Fibroblast of the conjunctiva (primary cell): ENCODE measurements at places on chromosomes 6 and 20.

- no peak for DNase-seq
Observed at GRCh38 chr6:24936641-24937317, 1.0 kb upstream of the RIPOR2 start.

DNA sequence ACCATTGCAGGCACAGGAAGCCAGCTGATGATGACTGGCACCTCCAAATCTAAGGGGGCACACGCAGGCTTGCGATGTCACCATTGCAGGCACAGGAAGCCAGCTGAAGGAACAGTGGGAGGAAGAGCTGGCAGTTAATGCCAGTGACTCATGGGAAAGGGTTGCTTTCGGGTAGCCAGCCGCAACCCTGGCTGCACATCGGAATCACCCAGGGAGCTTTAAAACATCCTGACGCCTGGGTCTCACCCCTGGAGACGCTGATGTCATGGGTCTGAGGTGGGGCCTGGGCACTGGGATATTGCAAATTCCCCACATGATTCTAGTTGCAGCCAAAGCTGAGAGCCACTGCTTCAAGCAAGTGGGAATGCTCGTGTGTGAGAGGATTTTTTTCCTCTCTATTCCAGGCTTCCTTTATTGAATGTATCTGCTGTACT lies 16.1 kb upstream of the CCN6 start:
- DNase-seq, result peak; percentile 60

- DNase-seq, result no peak
Observed at GRCh38 chr6:170446841-170447560, 106.1 kb downstream of the PSMB1 start.

DNA sequence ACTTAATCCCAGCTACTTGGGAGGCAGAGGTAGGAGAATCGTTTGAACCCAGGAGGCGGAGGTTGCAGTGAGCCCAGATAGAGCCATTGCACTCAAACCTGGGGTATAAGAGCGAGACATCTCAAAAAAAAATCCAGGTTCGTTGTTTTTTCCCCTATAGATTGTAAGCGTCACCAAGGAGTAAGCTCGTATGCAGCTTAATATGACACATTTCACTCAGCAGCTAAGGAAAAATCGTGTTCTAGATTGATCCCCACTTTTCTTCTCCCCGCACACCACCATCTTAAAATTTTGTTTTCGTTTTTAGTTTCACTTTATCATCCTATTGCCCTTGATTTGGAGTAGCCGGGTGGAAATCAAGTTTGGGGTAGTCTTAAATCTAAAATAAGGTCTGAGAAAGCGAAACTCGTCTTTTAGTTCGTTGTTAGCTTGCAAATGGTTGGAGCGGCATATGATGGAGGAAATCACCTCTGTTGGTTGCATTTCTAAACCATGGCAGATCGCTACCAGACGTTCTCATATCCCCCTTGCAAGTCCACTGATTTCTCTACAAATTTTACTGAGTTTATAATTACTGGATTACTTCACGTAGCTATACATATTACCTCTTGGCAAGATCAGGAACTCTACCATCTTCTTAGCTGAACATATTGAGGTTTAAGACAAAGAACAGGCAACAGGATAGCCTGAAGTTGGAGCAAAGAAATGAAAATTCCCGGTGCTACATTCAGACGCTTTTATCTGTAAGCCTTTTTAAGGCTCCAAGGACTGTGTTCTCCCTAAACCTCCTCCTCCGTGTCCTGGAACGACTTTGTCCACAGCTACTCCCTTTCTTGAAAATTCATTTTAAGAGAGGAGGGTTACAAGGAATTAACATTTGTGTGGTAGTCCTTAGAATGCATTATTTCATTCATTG lies 91.1 kb upstream of the BTN3A2 start:
- no peak for DNase-seq

DNA sequence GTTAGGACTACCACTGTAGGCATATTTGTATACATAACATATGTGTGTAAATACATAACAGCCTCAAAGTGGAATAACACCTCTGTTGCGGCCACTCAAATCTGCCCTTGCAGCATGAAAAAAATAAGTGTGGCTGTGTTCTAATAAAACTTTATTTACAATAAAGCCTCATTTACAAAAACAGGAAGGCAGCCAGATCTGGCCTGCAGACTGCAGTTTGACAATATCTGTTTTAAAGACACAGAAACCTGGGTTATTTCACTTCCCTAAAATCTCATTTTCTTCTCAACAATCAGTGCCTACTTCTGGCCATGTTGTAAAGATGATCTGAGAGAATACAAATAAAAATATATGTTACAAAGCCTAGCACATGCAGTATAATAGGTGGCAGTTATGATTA lies 53.9 kb upstream of the SCML4 start:
- DNase-seq, result no peak

DNA sequence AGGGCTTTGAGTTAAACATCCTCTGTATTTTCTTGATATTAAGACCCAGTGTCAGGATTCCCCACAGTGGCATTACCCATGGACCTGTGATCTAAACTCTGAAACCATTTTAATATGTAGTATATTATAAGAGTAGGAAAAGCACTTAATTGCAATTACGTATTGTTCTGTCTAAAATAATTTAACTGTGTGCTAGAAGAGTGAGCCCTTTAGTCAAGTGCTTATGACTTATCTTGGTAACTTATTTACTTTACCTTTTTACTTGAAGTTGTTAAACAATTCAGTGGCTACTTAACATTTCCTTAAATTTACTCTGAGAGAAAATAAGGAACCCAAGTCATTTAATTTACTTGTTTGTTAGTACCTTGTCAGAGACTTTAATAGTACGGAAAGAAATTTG lies 173.6 kb downstream of the CDKAL1 start:
- no peak for DNase-seq

DNA sequence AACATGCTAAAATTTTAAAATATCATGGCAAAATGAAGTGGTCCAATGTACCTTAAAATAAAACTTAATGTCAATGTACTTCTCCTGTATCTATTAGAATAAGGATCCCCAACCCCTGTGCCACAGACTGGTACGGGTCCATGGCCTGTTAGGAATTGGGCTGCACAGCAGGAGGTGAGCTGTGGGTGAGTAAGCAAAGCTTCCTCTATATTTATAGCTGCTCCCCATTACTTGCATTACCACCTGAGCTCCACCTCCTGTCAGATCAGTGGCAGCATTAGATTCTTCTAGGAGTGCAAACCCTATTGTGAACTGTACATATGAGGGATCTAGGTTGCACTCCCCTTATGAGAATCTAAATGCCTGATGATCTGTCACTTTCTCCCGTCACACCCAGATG lies 86.0 kb downstream of the SLC16A10 start:
- no peak for DNase-seq

DNA sequence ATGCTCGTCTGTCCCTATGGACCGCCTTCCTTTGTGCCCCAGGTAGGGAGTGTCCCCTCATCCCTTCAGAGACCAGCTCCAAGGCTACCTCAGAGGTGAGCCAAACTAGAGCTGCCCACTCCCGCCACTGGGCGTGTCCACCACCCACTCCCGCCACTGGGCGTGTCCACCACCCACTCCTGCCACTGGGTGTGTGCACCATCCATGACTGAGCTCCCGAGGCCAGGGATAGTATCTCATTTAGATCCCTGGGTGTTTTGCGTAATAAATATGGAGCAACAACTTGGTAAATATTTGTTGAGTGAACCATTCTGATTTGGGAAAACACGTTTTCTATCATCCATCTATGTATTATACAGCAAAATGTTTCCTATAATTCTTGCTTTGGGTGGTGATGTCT lies 68.8 kb downstream of the ZBTB2 start:
- DNase-seq, result no peak

- DNase-seq, result no peak
Observed at GRCh38 chr6:143679041-143679440, 1.3 kb downstream of the PHACTR2 start.

- DNase-seq, result no peak
Observed at GRCh38 chr6:108762394-108762793, 85.8 kb upstream of the ARMC2 start.

DNA sequence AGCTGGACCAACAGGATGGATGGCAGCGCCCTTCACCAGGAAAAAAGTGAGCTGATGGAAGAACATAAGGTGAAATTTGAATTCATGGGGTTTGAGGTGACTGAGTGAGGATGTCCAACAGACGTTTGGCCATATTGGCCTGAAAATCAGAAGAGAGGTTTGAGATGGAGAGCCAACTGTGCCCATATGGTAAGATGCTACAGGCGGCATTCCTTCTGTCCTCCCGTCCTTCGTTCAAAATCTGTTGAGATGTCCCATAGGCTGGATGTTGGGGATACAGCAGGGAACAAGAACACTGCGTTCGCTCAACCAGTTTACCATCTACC lies 468 bp upstream of the CMTR1 start:
- no peak for DNase-seq

DNA sequence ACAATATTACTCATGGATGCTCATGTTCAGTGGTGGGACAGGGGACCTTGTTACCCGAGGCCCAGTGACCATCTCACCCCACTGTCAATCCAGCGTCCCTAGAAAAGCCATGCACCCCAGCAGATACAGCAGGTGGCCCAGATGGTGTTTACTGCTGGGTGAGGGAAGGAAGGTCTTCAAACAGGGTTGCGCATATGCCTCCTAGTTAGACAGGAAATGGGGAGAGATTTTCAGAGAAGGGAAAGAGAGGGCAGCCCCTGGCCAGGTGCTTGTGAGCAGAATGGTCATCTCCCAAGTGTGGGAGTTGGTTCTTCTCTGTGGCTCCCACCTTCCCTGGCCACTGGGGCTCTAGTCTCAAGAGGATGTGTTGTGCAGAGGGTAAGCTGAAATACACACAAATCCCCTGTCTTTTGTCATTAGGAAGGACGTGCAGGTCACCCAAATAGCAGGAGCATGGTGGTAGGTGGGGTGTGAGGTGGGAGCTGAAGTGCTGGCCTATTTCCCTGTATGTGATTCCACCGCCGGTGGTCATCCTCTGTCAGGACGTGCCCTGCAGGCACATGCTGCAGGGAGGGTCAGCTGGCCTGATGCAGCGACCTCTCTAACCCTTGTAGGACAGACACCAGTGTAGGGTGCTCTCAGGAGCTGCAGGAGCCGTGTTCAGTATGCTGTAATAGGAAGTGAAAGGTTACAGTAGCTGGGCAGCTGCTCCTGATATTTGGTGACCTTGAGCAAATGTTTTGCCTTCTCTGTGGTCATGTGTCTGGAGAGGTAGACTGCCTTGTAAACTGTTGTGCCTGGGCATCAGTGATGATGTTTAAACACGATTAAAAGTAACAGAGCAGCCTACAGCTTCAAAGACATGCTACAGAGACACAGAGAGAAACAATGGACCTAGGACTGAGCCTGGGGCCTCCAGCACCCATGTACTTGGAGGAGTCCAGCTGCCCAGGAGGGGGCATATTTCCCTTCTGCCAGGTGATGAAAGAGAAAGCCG lies 3.2 kb upstream of the CST3 start:
- no peak for DNase-seq

DNA sequence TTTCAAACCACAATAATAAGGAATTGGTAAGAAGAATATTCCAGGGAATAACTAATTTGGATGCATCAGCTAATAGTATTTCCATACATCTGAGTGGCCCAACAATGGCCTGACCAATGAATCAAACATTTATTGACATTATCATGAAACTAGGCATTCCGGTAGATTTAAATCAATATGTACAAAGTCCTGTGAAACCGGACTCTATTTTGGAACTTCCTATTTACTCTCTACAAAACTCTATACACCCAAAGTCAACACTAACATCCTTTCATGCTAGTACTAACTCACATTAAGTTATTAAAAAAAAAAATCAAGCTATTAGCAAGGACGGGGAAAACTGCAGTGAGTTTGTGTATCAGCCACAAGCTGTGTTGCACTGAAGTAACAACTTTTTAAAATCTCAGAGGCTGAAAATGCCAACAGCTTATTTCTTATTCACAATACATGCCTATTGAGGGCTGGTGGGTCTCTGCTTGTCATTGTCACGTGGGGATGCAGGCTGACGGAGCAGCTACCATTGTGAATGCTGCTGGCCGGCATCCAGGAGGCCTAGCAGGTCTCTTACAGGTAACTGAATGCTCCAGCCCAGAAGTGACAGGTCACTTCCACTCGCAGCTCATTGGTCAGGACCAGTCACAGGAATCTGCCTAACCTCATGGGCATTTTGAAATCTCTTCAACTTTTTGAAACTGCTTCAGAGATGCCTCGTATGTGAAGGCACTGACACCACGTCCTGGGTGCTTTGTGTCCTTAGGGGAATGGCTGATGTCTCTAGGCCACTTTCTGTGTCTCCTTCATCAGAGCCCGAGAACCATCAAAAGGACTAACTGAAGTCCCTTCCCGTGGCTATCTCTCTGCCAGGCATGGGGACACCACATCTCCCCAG lies 76.3 kb downstream of the SLC22A23 start:
- DNase-seq, result no peak

DNA sequence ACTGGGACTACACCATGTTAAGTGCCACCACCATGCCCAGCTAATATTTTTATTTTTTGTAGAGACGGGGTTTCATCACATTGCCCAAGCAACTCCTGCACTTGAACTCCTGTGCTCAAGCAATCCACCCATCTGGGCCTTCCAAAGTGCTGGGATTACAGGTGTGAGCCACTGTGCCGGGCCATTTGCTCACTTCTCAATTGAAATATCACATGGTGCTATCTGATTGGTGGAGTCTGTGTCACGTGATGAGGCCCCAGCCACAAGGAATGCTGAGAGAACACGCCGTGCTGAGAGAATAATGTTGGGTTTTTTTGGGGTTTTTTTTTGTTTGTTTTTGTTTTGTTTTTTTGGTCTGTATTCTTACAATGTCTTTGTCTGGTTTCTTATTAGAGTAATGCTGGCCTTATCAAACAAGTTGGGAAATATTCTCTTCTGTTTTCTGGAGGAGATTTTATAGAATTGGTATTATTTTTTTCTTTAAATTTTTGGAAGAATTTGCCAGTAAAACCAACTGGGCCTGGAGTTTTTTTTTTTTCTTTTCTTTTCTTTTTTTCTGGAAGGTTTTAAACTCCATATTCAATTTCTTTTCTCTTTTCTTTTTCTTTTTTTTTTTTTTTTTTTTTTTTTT lies 183.2 kb upstream of the KCNG1 start:
- DNase-seq, result no peak

DNA sequence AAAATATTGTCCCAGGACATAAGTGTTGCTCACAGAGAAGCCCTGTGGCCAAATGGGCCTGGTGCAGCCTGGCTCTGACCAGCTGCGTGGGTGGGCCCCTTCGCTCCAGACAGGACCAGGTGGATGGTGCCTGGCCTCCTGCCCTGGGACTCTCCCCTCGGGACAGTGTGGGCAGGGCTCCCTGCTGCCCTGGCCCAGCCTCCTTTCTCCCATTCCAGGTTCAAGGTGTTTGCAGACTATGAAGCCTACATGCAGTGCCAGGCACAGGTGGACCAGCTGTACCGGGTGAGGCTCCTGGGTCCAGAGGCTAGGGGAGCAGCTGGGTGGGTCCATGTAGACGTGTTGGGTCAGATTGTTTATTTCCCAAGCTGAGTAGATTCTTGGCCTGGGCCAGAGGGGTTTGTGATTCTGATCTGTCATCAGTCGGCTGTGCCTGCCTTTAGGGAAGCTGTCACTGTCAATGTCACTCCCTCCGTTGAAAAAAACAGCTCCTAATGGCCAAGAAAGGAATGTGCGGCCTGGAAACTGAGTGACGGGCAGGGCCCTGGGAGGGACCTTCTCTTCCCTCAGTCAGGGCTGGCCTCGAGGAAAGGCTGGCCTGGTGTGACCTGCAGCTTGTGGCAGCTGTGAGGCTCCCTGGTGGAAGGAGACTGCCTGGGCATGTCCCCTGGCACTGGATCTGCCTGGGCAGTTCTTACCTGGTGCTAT lies 47.7 kb downstream of the PYGB start:
- DNase-seq, result no peak
